ENCODE measurements at places on chromosomes 4 and X. TPM values are rescaled to one million over a fixed set of nuclear protein-coding genes. Genes with fewer than 3 reads are reported as not detected.
A peak's percentile ranks its signal among the peaks of the same experiment; 100 is the strongest.

- no peak overlapping the region for H3K27ac ChIP-seq
- no peaks in the 10 kb centered on the region for H3K27me3 ChIP-seq
- H3K4me3 ChIP-seq, result no peak overlapping the region
- no peaks in the 10 kb centered on the region for H3K36me3 ChIP-seq
- no peak for DNase-seq
Observed at GRCh38 chr4:143921181-143921580, 15.8 kb upstream of the GYPE start.

DNA sequence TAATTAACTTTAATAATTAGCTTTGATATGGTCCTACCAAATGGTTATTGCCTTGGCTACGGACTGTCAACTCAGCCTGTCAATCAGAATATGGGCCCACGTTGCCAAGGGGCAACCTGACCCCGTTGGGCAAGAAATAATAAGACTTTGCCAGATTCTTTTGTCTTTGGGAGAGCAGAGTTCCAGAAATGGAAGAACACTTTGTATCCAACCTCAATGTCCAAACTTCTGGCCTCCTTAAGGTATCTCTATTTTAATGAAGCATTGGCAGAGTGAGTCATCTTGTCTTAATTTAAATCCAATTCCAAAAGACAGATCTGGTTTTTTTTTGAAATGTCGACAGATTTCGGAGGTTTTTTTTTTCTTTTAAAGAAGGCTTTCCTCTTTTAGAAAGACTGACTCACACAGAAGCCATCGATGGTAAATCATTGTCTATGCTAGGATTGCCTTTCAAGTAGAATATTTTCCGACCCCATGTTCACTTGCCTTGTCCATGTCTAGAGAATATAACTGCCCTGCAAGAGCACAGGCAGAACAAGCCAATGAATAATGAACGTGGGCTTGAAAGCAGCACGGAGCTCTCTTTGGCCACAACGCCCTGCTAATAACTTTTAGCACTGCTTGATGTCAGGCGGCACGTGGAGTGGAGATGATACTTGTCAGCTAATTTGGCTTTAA, 190.3 kb upstream of the GATB start:
- H3K4me3 ChIP-seq, result no peak overlapping the region
- H3K36me3 ChIP-seq, result no peaks in the 10 kb centered on the region
- DNase-seq, result no peak
- H3K4me1 ChIP-seq, result peaks cover 10% of the 10 kb centered on the region
- no peaks in the 10 kb centered on the region for H3K27me3 ChIP-seq
- H3K27ac ChIP-seq, result no peak overlapping the region

The PGRMC2 gene
- 32.4 TPM for total RNA-seq

GRCh38 chr4:21795091-21795490, 153.5 kb downstream of the KCNIP4 start:
- H3K4me3 ChIP-seq, result no peak overlapping the region
- H3K27ac ChIP-seq, result no peak overlapping the region
- H3K27me3 ChIP-seq, result no peaks in the 10 kb centered on the region
- no peaks in the 10 kb centered on the region for H3K36me3 ChIP-seq

The BTC gene
- total RNA-seq, result not detected

The FAM184B gene
- total RNA-seq, result 0.38 TPM

- H3K4me3 ChIP-seq, result no peak overlapping the region
- no peaks in the 10 kb centered on the region for H3K36me3 ChIP-seq
- H3K27me3 ChIP-seq, result no peaks in the 10 kb centered on the region
- no peak overlapping the region for H3K27ac ChIP-seq
Observed at GRCh38 chr4:16606691-16607090, 291.8 kb downstream of the LDB2 start.

DNA sequence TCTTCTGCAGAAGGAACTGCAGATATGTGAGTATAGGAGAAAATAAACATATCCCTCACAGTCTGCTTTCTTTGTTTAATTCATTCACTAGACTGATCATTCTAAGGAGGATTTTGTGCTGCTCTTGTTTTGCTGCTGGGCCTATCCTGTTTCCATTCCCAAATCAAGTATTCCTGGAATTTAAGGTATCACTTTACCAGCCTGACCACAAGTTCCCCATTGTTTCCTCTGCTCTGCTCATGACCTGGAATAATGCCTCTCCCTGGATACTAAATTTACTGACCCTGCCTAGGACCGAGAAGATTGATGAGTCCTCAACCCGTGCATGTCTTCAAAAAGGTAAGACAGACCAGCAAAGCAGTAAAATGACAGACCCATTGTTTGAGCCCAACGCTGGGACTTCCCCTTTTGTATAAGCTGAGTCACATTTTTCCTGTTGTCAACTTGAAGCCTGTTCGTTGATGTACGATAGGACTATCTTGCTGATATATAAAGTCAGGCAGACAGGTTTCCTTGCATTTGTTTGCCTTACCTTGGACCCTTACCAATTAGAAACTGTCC, 85.5 kb upstream of the TET2 start:
- no peaks in the 10 kb centered on the region for H3K27me3 ChIP-seq
- H3K36me3 ChIP-seq, result no peaks in the 10 kb centered on the region
- no peak overlapping the region for H3K27ac ChIP-seq
- no peak overlapping the region for H3K4me3 ChIP-seq
- DNase-seq, result no peak

GRCh38 chrX:122464341-122464740, 719.7 kb upstream of the GRIA3 start:
- H3K36me3 ChIP-seq, result no peaks in the 10 kb centered on the region
- H3K4me3 ChIP-seq, result no peak overlapping the region
- DNase-seq, result no peak

DNA sequence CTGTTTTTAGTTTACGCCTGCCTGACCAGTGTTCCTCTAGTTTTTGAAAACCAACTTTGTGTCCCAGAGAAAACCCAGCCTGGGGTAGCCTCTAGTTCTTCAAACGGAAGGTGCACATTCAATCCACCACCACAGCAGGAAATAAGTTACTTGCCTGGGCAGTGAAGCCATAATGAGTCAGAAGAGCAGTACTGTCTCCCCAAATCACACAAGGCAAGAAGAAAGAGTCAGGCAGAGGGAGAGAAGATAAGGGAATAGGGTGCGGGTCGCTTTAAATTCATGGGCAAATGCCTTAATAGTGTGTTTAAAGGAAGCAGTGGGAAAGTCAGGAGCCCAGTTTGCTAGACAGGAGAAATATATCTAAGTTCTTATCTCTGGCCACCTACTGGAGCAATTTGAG, 333.8 kb upstream of the GRIA3 start:
- H3K4me1 ChIP-seq, result no peaks in the 10 kb centered on the region
- no peaks in the 10 kb centered on the region for H3K27me3 ChIP-seq
- H3K4me3 ChIP-seq, result no peak overlapping the region

GRCh38 chrX:74585766-74586165, 28.7 kb downstream of the RLIM start:
- no peak overlapping the region for H3K4me3 ChIP-seq
- H3K27me3 ChIP-seq, result peaks cover 3% of the 10 kb centered on the region
- H3K27ac ChIP-seq, result no peak overlapping the region
- peaks cover 20% of the 10 kb centered on the region for H3K36me3 ChIP-seq

The RENBP gene
- 4.4 TPM for total RNA-seq

The ELMOD2 gene
- total RNA-seq, result 6.9 TPM

GRCh38 chrX:101229170-101229569, 9.6 kb downstream of the DRP2 start:
- H3K4me3 ChIP-seq, result no peak overlapping the region
- DNase-seq, result no peak
- H3K27ac ChIP-seq, result no peak overlapping the region
- no peaks in the 10 kb centered on the region for H3K36me3 ChIP-seq

DNA sequence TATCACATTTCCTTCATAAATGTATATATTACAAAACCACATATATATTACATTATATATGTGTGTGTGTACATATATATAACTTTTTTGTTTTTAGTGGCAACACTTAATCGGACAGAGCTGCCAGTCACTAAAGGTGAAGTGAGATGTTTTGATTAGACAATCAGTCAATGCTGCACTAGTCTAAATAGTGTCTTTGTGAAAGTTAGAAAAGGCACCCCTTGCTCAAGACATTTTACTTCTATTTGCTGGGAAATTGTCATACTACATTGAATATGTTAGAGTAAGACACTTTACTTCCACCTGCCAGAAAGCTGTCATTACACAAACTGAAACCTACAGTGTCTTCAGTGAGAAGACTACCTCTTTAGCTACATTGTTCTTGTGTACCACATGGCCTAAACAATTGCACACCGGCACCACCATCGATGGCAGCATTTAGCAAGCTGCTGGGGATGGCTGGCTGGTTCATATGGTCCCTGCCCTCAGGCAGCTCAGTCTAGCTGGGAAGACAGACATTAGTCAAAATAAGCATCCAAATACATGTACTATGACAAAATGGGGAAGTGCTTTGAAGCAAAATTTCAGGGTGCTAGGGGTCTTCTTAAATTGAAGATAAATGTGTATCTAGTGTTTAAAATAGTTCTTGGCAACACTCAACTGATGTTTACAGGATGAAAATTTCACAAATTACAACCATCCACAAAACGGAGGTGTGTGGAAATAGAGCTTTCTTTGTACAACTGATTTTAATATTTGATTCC, 148.1 kb upstream of the GATB start:
- H3K27me3 ChIP-seq, result peaks cover 3% of the 10 kb centered on the region
- H3K4me1 ChIP-seq, result no peaks in the 10 kb centered on the region
- H3K4me3 ChIP-seq, result no peak overlapping the region
- H3K27ac ChIP-seq, result no peak overlapping the region
- H3K36me3 ChIP-seq, result no peaks in the 10 kb centered on the region
- no peak for DNase-seq

The DUSP21 gene
- total RNA-seq, result not detected

GRCh38 chrX:40931921-40932320, 153.3 kb upstream of the USP9X start:
- H3K27ac ChIP-seq, result no peak overlapping the region
- no peak overlapping the region for H3K4me3 ChIP-seq
- no peak for DNase-seq
- no peaks in the 10 kb centered on the region for H3K27me3 ChIP-seq
- H3K36me3 ChIP-seq, result no peaks in the 10 kb centered on the region
- no peaks in the 10 kb centered on the region for H3K4me1 ChIP-seq

DNA sequence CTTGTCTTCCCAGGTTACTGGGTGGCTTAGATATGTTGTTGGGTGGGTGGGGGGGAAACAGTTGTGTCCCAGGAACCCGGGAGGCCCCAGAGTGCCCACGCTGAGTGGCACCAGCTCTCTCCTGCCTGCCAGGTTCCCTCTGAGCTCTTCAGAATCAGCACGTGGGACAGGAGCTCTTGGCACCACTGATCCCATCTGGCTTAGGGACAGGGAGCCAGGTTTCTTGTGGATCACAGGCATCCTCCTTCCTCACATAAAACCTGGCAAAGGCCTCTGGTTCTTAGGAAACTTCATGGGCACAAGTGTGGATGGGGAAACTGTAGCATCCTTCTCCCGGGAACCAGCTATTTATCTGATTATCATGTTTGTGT, 3.4 kb downstream of the GPR78 start:
- no peaks in the 10 kb centered on the region for H3K36me3 ChIP-seq
- no peak for DNase-seq
- H3K27ac ChIP-seq, result no peak overlapping the region
- H3K27me3 ChIP-seq, result no peaks in the 10 kb centered on the region
- no peak overlapping the region for H3K4me3 ChIP-seq
- H3K4me1 ChIP-seq, result no peaks in the 10 kb centered on the region

GRCh38 chr4:169340834-169341233, 70.1 kb upstream of the SH3RF1 start:
- no peak for DNase-seq
- no peaks in the 10 kb centered on the region for H3K36me3 ChIP-seq
- H3K27ac ChIP-seq, result no peak overlapping the region

DNA sequence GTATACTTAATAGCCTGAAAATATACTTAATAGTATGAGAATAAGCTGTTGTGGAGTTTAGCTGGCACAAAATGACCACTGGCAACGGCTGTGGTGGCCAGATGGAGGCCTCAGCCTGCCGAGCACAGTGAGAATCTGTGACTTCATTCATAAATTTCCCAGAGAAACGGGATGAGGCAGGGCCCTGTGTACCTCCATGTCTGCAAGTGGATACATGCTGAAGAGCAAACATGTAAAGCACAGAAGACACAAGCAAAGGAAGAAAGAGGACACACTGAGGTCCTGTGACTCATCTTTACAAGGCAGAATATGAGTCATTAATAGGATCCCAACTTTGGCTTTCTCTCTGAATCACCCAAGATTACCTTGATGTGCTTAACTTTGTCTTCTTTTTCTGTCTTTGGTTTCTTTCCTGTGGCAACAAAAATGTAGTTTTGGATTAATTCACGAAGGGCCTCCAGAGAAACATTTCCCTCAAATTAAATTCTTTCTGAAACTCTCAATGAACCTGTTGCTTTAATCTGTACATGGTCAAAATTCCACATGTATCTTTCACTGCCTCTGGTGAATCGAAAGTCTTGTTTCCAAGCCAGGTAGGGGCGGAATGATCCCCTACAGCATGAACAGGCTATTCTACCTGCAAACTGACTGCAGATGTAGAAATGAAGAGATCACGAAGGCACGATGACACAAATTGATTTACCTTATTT, 56.4 kb downstream of the IRF2 start:
- peak overlapping the region; percentile 15 for H3K4me3 ChIP-seq
- no peak for DNase-seq
- peaks cover 28% of the 10 kb centered on the region for H3K4me1 ChIP-seq
- H3K27me3 ChIP-seq, result no peaks in the 10 kb centered on the region
- H3K27ac ChIP-seq, result peak overlapping the region; percentile 65
- H3K36me3 ChIP-seq, result peaks cover 60% of the 10 kb centered on the region

The PABPC5 gene
- 0.44 TPM for total RNA-seq

The DCAF8L1 gene
- total RNA-seq, result not detected

The SLIT2 gene
- total RNA-seq, result 9.0 TPM

GRCh38 chr4:73575660-73576059, 44.6 kb downstream of the RASSF6 start:
- no peak overlapping the region for H3K27ac ChIP-seq
- no peaks in the 10 kb centered on the region for H3K4me1 ChIP-seq
- no peaks in the 10 kb centered on the region for H3K36me3 ChIP-seq
- DNase-seq, result no peak
- H3K27me3 ChIP-seq, result no peaks in the 10 kb centered on the region
- no peak overlapping the region for H3K4me3 ChIP-seq

GRCh38 chr4:182923796-182924340, 6.7 kb upstream of the DCTD start:
- H3K27me3 ChIP-seq, result no peaks in the 10 kb centered on the region
- H3K36me3 ChIP-seq, result no peaks in the 10 kb centered on the region
- no peak for DNase-seq
- no peaks in the 10 kb centered on the region for H3K4me1 ChIP-seq
- no peak overlapping the region for H3K27ac ChIP-seq

GRCh38 chrX:9482408-9482807, 17.6 kb downstream of the TBL1X start:
- H3K4me3 ChIP-seq, result no peak overlapping the region
- no peak for DNase-seq
- peaks cover under 1% of the 10 kb centered on the region for H3K4me1 ChIP-seq
- no peaks in the 10 kb centered on the region for H3K27me3 ChIP-seq
- H3K36me3 ChIP-seq, result no peaks in the 10 kb centered on the region

All from psoas muscle (tissue), 8 donors.